ENCODE measurements at places on chromosomes 5 and 9.
A peak's percentile ranks its signal among the peaks of the same experiment; 100 is the strongest.

- DNase-seq = peak; percentile 37
Observed at GRCh38 chr9:137128862-137129455, 10.0 kb upstream of the GRIN1 start.

GRCh38 chr5:177142098-177142611 is 8.6 kb downstream of the NSD1 start:
- DNase-seq = no peak

GRCh38 chr5:63127054-63127453 is 548.4 kb downstream of the LRRC70 start:
- DNase-seq = no peak

GRCh38 chr5:60184606-60185005 is 291.1 kb upstream of the PDE4D start:
- no peak for DNase-seq

DNA sequence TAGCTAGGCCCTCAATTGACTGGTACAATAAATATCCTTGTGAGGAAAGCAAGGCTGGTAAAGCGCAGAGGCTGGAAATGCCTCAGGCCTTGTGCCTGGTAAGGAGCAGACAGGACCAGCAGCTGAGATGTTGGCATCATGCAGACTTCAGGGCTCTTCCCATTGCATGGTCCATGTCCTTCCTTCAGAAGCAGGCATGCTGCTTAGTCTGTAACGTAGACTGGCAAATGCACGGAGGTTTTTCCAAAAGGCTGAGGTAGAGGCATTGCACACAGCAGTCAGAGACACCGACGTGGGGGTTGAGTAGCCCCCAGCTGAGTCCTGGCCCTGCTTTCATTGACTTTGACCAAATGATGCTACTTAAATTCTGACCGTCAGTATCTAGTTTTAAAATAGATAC is 87.1 kb downstream of the ADRB2 start:
- no peak for DNase-seq

GRCh38 chr5:74465724-74466123 is 174.8 kb downstream of the ENC1 start:
- no peak for DNase-seq

- DNase-seq = peak; percentile 68
Observed at GRCh38 chr9:78038620-78039300, 7.1 kb upstream of the GNAQ start.

DNA sequence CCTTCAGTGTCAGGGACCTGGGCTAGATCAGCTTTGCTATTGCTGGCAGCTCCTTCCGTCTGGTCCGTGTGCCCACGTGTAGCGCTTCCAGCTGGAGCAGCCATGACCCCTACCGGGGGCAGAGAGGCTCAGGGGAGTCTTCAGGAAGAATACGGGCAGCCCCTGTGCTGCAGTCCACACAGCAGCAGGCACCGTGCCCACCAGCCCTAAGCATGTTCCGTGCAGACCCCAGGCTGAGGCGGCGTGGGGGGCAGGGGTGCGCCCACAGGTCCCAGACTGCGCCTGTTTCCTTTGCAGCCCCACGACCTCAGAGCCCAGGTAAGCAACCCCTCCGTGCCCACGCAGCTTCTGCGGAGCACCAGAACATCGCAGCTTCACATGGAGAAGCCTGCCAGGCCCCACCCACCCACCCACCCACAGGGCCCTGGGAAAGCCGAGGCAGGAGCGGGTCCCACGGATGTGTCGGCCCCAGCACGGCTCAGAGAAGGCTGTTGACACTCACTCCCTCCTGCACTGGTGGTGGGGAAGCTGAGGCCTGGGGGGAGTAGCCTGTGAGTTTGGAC is 83.1 kb downstream of the KCNT1 start:
- DNase-seq = no peak

GRCh38 chr5:95045181-95045965 is 239.5 kb downstream of the MCTP1 start:
- no peak for DNase-seq

- peak; percentile 83 for DNase-seq
Observed at GRCh38 chr5:65037831-65038815, 269.4 kb downstream of the CWC27 start.

- no peak for DNase-seq
Observed at GRCh38 chr9:135724186-135724787, 22.3 kb downstream of the KCNT1 start.

DNA sequence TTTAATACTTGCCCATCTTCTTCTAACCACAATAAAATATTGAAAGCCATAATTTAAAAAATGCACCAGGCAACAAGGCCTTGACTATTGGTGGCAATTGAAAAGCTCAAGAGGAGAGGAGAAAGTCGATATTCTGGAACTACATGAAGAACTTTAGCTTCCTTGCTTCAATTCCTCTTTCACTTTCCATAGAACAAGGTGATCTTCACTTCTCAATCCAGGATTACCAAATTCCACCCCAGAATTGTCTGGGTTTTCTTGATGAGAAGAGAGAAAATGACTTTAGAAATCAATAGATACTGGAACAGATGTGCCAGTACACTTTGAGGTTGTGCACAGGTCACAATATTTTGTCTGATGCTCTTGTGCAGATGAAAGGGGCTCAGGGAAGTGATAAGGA is 52.2 kb downstream of the PTCD2 start:
- no peak for DNase-seq

GRCh38 chr9:135952664-135953206 is 8.4 kb downstream of the UBAC1 start:
- no peak for DNase-seq

GRCh38 chr9:104810421-104811339 is 46.8 kb downstream of the NIPSNAP3B start:
- peak; percentile 83 for DNase-seq

GRCh38 chr5:119080936-119081335 is 10.0 kb downstream of the DMXL1 start:
- peak; percentile 5 for DNase-seq

DNA sequence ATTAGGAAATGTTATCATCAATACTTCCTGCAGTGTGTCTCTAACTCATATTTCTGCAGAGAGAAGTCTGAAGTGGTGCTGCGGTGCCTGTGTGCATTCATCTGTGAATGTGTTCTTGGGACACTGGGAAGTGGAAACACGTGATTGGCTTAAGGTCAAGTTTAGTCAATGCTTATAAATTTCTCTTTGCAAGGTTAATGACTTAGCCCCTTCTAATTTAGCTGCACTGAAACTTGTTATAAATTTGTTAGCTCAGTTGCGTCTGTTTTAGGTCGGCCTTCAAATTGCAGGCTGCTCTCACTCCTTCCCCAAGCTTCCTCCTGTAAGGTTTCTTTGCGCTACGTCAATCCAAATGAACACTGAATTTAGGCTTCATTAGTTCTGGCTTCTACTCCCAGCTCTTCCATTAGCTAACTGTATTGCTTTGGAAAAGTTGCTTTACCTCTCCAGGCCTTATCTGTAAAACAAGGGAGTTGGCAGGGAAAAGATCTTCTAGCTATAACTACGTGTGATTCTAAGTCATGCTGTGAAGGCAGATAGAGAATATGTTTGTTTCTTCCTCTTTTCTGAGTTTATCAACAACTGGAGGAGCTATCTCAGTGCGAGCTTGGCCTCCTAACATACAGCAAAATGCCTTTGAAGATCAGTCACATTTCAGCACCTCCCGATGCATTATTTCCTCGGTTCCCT is 341.8 kb downstream of the NFIB start:
- no peak for DNase-seq

- peak; percentile 96 for DNase-seq
Observed at GRCh38 chr5:64869419-64869818, 100.7 kb downstream of the CWC27 start.

- DNase-seq = no peak
Observed at GRCh38 chr9:120891884-120892747, 15.1 kb upstream of the PHF19 start.

GRCh38 chr5:76805821-76806505 is 12.9 kb upstream of the F2RL1 start:
- DNase-seq = no peak

DNA sequence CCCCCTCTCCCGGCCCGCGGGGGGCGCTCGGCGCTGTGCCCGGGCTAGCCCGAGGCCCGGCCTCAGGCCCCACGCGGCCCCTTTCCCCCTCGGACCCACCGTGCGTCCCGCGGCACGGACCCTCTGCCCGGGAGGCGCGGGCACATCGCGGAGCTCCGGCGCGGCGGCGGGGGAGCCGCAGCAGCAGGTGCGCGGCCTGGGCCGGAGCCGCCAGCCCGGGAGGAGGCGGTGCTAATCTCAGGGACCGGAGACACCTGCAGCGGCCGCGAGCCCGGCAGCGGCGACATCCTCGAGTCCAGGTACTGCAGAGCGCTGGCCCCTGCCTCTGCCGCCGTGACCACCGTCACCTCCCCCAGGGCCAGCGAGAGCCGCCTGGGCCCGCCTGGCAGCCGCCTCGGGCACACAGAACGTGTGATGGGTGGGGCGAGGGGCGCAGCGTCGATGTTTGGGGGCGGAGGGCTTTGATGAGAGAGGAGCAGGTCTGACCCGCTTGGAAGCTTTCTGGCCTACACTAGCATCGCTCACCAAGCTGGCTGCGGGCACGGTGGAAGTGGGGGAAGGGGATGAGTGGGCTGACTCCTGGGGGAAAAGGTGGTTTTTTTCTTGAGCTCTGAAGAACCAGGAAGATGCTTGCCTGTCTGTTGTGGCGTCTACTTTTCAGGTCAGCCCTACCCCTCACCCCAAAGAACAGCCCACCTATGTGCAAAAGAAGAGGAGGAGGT is 524 bp downstream of the CYFIP2 start:
- peak; percentile 66 for DNase-seq

GRCh38 chr9:81424431-81424830 is 264.9 kb downstream of the TLE1 start:
- no peak for DNase-seq

- no peak for DNase-seq
Observed at GRCh38 chr5:143898916-143899591, 87.1 kb downstream of the HMHB1 start.

DNA sequence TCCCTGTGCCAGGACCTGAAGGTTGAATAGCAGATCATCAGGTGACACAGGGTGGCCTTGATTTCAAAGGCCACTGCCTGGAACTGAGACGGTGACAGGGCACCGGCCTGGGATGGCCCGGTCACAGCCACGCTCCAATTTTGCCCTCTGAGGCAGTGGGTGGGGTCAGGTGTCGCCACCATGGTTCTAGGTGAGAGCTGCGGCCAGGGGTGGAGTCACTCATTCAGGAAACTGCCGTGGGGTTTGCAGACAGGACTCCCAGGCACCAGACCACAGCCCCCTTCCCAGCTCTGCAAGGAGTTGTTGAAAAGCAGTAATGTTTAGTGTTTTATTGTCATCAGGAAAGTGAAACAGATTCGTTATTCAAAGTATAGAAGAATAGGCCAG is 17.3 kb upstream of the RNU6ATAC start:
- DNase-seq = no peak

DNA sequence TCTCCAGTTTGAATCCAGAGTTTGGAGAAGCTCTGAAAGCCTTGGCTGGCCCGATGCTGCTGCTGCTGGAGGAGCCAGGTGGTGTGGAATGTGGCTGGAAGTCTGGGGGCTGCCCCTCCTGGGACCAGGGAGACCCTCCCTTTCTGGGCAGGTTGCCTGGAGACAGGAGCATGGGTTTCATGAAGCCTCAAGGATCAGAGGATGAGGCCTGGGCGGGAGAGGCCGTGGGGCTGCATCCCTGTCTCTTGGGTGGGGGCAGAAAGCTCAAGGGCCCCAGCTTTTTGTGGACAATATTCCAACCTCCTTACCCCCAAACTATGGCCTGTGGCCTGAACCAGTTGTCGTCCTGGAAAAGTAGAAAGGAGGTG is 10.1 kb downstream of the FGF18 start:
- no peak for DNase-seq

GRCh38 chr5:14531668-14532067 is 49.9 kb upstream of the OTULINL start:
- DNase-seq = no peak

- DNase-seq = no peak
Observed at GRCh38 chr5:96004087-96004486, 42.4 kb upstream of the ELL2 start.

GRCh38 chr5:37391591-37391990 is 12.5 kb downstream of the WDR70 start:
- DNase-seq = no peak
